ENCODE measurements at places on chromosomes 7 and 10.
A peak's percentile ranks its signal among the peaks of the same experiment; 100 is the strongest.

DNA sequence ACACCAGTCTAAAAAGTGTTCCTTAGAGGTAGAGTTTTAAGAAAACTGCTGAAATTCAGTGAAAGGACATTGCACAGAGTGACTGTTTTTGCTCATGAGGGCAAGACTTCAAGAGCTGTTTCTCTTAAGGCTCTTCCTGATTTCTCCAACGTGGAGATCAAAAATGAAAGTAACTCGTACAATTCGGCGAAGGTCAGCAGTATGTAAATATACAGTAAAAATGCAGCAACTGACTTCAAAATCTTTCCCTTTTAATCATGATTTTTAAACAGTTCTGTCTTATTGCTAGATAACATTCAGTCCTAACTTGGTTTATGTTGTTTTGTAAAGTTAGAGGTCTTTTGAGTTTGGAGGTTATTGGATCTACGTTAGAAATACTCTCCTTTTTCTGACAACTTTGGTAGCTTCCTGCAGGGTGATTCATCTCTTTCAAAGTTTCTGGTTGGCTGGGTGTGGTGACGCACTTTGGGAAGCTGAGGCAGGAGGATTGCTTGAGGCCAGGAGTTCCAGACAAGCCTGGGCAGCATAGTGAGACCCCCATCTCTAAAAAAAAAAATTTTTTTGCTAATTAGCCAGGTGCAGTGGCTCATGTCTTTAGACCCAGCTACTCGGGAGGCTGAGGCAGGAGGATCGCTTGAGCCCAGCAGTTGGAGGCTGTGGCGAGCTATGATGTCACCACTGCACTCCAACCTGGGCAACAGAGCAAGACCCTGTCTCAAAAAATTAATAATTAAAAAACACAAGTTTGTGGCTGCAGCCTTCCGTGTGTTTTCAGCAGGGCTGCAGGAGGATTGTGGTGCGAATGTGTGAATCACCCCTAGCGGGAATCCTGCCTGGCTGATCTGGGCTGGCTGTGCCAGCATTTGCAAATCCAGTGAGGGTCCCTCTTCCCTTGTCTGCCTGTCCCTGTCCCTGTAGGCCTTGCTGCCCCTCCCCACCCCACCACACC is 29.2 kb upstream of the AP5Z1 start:
- DNase-seq: no peak

DNA sequence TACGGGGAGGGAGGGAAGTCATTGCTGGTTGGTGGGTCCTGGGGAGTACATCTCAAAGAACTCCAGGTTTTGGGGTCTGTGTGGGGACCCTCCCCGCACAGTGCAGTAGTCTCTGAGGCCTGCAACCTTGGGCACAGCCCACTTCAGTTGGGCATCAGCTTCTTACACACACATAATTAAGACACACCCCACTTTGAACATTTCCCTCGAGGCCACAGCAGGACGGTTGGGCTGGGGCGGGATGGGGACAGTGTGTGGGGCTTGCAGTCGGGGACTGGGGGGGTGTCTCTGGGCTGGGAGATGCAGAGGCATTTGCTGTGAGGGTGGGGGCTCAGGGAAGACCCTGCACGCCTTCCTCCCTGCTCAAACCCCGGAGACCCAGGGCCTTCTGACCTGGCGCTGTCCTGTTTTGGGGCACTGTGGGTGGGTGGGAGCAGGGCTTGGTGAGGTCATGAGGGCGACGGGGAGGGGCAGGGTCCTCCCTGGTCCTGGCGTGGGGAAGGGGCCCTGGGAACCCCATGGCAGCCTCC is 1.3 kb downstream of the LFNG start:
- no peak for DNase-seq

GRCh38 chr7:9029681-9030530 is 596.5 kb downstream of the NXPH1 start:
- DNase-seq: peak; percentile 73

DNA sequence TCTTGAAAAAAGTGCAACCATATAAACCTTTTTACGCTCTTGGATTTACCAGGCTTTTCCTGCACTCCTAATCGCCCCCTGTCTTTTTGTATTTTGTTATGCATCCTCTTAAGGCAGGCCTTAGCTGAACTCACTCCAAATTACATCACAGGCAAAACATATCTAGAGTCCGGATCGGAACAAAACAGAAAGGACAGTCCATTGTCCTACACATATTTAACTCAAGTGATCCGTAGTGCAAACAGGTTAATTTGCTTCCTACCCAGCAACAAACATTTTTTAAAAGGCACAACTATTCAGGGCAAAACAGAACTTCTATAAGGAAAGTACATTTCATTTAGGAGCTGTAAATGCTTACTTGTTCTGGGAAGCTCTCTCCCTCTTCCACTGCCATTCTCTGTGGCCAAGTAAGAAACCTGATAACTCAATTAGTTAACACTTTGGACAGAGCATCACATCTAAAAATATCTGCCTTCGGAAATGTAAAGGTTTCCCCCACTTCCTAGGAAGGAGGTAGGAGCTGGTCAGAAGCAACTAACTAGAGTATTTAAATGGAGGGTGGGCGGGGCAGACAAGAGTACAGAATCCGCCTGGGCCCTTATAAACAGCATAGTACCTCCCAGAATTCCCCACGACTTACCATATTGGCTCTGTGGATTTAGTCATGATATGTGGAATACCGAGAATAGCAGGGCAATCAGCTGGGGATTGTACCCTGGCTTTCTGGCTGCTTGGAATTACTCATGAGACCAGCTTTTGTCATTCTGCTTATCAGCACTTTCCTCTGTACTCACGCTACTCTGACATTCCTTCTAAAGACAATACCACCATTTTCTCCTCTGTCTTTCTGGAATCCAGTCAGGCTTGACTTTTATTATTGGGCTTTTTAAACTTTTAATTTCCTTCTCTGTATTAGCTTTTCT is 89.5 kb downstream of the ANK3 start:
- no peak for DNase-seq

DNA sequence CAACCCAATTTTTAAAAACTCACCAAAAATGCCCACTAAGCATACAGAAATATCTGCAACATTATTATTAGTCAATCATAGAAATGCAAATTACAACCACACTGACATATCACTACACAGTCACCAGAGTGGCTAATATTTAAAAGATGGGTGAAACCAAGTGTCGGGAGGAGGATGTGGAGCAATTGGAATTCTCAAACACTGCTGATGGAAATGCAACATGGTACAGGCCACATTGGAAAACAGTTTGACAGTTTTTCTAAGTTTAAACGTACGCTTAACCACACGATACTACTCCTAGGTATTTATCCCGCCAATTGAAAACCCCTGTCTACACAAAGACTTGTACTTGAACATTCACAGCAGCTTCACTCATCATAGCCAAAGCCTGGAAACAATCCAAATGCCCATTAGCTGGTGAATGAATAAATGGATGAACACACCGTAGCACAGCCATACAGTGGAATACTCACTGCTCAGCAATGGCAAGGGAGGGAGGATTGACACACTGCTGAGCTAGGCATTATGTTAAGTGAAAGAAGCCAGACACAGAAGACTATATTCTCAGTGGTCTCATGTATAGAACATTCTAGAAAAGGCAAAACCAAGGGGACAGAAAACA is 16.3 kb downstream of the GCK start:
- DNase-seq: no peak

DNA sequence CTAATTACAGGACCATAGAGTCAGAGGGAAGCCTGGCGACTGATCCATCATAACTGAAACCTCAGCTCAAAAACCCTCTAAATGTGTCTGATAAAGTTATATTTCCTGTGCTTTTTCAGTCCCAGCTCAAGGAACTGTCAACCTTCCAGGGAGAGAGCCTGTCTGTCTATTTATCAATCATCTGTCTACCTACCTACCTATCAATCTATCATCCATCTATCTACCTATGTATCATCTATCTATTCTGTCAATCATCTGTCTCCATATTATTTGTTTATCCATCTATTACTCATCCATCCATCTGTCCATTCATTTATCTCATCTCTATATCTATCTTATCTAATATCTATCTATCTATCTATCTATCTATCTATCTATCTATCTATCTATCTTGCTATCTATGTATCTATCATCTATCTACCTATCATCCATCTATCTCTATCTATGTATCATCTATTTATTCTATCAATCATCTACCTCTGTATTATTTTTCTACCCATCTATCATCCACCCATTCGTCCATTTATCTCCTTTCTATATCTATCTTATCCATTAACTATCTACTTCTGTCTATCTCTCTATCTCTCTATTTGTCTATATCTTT is 161.4 kb downstream of the PRKCQ start:
- no peak for DNase-seq

DNA sequence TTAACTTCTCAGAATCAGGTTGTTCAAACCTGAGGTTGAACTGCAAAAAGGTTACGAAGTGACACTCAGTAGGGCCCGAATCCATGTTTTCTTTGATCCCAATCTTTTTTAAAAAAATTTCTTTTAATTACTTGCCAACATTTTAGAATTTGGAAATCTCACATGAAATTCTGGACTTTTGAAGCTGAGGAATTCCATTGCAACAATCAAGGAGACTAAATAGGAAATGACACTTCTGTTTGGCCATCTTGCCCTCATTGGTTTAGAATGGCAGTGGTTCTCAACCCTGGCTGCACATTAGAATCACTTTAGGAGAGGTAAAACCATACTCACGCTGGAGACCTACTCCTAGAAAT is 471 bp upstream of the TOMM7 start:
- no peak for DNase-seq

DNA sequence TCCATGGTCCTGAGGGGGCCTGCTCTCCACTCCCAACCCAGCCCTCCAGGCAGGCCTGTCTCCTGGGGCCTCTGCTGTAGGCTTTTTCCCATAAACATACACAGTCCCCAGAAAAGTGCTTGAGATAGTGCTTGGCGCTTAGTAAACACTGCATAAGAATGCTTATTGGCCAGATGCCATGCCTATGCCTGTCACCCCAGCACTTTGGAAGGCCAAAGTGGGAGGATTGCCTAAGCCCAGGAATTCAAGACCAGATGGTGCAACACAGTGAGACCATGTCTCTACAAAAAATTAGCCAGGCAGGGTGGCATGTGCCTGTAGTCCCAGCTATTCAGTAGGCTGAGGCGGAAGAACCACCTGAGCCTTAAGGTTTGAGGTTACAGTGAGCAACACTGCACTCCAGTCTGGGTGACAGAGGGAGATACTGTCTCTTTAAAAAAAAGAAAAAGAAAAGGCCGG is 24.6 kb upstream of the ASL start:
- DNase-seq: no peak

DNA sequence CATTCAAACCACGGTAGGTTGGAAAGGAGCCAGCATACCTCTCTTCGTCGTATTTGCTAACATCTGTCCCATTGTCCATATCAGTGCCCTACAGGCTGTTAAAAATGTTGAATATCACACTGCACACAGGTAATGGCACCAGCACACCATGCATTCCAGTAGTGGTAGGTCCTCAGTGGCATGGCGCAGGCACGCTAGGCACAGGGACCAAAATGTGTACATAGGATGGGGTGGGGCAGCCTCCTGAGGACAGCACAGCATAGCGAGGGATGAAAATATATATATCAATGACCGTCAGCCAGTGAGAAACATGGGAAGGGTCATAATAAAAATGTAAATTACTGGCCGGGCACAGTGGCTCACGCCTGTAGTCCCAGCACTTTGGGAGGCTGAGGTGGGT is 99.9 kb upstream of the CTBP2 start:
- DNase-seq: no peak

DNA sequence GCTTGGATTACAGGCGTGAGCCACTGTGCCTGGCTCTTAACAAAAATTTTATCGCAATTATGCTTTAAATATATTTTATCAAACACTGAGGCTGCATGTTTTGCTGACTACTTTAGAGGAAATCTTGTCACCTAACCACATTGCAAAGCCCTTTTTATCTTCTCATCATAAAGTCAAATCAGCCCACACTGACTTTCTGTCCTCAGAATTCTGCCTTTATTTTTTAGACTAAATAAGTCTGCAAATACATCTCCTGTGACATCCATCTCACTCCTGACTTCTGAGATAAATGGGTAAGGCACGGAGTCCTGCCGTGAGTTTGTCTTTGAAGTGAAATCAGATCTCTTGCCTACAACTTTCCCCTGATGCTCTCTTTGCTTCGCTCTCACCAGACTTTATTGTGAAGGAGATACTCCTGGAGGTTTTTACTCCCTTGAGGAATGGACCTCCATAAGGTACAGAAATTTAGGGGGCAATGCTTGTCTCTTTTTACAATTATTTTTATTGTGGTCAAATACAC is 23.5 kb upstream of the UCMA start:
- DNase-seq: no peak

GRCh38 chr10:113563306-113564088 is 10.6 kb downstream of the HABP2 start:
- peak; percentile 56 for DNase-seq

DNA sequence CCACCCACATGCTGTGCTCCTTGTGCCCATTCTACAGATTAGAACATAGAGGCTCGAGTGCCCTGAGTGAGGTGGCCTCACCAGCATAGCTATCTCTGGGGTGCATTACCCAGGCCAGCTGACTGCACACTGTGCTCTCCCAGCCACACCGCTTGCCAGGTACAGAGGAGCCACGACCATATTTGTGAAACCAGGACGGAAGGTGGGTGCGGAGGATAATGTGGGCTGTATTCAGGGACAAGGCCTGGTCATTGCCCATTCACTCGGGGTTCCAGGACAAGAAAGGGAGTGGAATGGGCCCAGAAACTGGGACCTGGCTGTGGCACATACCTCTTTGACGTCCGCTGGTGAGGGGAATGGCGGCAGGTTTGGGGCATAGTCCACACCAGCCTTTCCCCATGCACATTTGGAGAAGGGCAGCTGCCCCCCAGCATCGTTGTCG is 236.0 kb downstream of the TNS3 start:
- no peak for DNase-seq

DNA sequence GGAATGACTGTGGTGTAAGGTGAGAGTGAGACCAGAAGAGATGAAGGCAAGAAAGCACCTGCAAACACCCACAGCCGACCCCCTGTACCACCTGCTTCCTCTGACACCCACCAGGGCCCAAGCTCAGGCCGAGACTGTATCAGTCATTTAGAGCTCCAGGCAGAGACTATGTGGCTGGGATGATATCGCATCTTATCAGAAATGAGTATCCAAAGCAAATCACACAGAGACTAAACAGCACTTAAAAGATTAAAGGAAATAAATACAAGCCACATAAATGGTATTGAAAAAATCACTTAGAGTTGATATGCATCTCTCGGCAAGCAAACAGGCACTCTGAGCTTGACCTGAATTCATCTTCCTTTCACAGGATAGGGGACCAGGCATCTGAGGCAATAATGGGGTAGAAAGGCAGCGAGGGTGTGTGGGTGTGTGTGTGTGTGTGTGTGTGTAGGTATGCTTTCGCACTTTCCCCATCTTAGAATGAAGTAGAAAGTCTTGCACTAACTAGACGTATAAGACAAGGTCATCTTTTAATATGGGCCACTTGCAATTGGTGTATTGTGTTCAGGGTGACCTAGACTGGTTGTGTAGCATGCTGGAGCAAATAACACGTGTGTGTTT is 665.9 kb downstream of the KCNMA1 start:
- no peak for DNase-seq

GRCh38 chr7:107816011-107816566 is 13.1 kb upstream of the SLC26A3 start:
- no peak for DNase-seq

GRCh38 chr10:38093816-38094157 is 350 bp upstream of the ZNF37A start:
- DNase-seq: no peak

- DNase-seq: no peak
These were observed 142.3 kb upstream of the UNC5B start for GRCh38 chr10:71069909-71070666.
